Anterior cingulate cortex (tissue), 58 donors: ENCODE measurements at places on chromosomes 2 and 18.

DNA sequence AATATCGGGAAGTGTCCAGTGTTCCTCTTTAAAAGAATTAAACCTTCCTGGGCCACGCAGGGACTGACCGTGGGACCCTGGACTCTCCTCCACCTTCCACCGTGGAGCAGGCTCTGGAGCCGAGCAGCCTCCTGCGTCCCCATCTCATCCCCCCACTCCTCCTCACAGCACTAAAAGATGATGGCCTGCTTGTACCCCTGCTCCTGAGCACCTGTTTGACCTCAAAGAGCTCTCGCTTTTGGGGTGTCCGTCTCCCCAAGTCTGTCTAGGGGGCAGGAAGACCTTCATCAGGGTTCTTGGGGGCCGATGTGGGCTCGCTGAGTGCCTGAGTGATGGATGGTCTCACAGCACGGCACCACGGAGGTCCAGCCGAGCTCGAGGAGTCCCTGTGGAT lies 1.2 kb upstream of the SDC1 start:
- no peak for DNase-seq

GRCh38 chr2:46420945-46421344 lies 58.4 kb upstream of the TMEM247 start:
- DNase-seq = no peak

DNA sequence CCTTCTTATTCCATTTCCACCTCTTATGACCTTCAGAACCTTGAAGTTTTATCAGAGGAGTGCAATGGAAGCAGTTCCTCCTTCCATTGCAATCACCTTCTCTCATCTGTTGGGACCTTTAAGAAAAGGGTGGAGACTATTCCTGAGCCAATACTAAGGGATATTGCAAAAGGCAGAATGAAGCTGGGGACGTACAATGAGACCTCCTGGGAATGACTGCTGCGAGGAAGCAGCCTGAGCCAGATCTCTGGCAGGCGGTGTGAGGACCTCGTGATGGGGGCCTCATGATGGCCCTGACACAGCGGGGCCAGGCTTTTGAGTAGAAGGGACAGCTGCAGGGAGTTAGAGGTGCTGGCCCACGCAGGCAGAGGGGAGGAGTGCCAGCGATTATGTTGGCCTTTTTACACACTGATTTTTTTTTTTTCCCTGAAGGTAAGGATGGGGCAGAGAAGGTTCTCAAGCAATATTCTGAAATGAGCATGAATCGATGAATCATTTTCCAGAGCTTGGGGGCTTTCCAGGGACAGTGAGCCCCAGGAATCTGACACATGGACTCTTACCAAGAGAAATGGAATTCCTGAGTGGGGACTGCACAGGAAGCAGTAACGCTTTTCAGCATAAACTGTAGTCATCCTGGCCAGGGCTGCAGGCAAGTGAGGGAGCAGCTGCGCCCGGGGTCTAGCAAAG lies 40.0 kb upstream of the LAPTM4A start:
- no peak for DNase-seq

GRCh38 chr2:129203331-129203730 lies 776.1 kb upstream of the RAB6C start:
- no peak for DNase-seq

- DNase-seq = no peak
Measured at GRCh38 chr18:3037423-3037915, 24.5 kb upstream of the LPIN2 start.

GRCh38 chr2:43086451-43087221 lies 139.8 kb downstream of the ZFP36L2 start:
- DNase-seq = no peak

GRCh38 chr2:46383113-46383395 lies 85.8 kb downstream of the EPAS1 start:
- DNase-seq = no peak

DNA sequence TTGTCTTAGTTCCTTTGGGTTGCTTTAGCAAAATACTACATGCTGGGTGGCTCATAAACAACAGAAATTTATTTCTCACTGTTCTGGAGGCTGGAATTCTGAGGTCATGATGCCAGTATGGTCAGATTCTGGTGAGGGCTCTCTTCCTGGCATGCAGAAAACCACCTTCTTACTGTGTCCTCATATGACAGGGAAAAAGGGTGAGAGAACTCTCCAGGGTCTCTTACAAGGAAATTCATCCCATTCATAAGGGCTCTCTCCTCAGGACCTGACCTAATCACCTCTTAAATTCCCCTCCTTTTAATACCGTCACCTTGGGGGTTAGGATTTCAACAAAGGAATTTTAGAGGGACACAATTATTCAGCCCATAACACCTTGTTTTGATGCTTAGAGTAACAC lies 243.1 kb upstream of the TNP1 start:
- DNase-seq = no peak

- no peak for DNase-seq
Measured at GRCh38 chr2:150605664-150606063, 118.2 kb upstream of the RND3 start.

DNA sequence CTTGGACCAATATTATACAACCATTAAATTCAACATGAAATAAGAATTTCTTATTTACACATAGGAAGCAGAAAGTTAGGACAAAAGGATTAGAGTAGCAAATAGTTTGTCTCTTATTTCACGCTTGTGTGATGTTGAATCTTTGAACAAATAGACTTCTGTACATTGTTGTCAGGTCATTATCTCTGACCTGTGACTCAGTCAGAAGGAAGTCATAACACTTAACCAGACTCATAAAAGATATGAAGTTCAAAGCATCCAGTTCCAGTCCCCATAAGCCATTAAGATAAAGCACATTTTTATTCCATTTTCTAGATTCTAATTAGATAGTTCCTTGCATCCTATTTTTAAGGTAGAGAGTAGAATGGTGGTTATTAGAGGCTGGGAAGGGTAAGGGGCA lies 130.8 kb downstream of the UPP2 start:
- DNase-seq = no peak

DNA sequence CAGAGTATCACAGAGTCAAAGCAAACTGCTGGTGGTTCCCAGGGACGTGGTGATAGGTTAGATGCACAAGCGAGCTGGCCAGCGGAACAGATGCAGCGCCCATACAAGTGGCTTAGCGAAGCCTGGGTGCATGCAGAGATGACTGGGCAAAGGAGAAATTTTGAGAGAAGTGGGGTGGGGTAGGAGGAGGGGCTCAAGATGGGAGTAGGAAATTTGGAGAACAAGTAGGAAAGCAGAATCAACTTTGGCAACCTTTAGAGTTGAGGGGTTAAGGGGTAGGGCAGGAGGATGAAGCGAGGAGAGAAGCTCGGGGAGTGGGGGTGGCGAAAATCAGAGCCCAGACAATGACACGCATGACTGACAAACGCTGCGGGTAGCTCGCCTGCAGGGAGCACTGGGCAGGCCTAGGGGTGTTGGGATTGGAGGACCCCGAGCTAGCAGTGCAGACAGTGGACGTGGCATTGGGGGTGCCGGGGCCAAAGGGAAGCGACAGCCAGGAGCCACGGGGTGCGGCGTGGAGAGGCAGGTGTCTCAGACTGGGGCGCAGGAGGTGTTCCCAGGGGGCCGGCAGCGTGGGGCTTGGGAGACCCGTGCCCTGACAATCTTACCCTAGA lies 431 bp downstream of the FAM98A start:
- no peak for DNase-seq

- DNase-seq = no peak
Measured at GRCh38 chr18:68713796-68714195, 1.1 kb downstream of the TMX3 start.

DNA sequence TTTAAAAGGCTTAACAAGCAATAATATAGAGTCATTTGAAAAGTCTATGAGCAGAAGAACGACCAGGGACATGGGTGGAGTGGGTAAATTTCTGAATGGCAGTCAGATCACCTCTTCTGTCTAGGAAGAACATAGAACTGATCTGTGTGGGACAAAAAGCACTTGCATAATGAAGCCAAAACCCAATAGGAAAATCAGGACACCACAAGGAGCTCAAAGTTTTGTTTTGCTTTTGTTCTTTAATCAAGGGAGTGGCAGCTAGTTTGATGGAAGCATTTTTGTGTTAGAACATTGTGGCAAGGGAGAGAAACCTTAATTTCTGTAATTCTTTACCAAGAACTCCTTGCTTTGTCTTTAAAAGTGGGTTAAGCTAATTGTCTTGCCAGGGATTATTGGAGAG lies 240.2 kb upstream of the TANK start:
- no peak for DNase-seq

DNA sequence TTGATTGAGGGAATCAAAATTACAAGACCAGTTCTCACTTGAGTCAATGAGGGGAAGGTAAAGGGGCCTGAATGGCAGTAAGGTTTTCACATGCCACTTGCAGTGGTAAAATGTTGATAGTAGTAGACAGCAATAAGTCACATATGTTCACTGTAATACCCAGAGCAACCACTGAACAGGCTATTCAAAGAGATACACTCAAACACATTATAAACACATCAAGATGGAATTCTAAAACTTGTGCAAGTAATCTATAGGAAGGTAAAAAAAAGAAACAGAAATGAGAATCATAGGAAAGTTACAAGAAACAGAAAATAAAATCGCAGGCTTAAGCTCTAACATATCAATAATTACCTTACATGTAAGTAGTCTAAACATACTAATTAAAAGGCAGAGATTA lies 86.6 kb upstream of the AFF3 start:
- no peak for DNase-seq

- no peak for DNase-seq
Measured at GRCh38 chr18:58716060-58716756, 44.9 kb downstream of the MALT1 start.

- DNase-seq = no peak
Measured at GRCh38 chr2:58757971-58758370, 516.8 kb upstream of the FANCL start.

- DNase-seq = no peak
Measured at GRCh38 chr2:193818801-193819499, 1624.2 kb upstream of the TMEFF2 start.

DNA sequence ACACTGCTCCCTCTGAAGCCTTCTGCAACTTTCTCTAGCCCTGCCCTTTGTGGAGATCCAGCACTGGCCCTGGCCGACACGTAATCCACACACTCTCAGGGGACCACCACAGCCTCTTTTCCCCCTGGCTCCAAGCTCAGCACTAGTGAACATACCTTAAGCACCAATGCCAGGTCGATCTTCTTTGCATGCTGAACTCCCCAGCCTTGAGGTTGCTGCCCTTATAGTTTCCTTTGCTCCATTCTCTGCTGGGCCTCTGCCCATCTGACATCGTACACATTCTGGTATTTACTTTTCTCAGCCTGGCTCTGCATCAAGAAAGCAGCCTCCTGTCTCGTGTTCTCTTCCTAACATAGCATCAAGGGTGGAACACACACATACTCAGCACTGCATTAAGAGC lies 361.5 kb downstream of the LPIN1 start:
- DNase-seq = no peak

DNA sequence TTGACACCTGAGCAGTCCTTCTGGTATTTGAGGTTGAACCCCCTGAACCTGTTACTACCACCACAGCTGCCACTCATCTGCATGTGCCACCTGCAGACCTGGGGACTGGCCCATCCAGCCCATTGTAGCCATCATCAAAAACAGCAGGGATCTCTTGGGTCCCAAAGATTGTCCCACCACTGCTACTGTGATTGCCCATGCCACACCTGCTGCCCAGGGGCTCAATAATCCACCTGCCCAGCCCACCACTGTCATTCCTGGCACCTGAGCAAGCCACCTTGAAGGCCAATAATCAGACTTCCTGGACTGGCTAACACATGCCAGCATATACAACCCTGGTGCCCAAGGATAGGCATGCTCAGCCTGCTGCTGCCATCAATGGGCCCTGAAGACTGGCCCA lies 327.6 kb downstream of the CYRIA start:
- no peak for DNase-seq

DNA sequence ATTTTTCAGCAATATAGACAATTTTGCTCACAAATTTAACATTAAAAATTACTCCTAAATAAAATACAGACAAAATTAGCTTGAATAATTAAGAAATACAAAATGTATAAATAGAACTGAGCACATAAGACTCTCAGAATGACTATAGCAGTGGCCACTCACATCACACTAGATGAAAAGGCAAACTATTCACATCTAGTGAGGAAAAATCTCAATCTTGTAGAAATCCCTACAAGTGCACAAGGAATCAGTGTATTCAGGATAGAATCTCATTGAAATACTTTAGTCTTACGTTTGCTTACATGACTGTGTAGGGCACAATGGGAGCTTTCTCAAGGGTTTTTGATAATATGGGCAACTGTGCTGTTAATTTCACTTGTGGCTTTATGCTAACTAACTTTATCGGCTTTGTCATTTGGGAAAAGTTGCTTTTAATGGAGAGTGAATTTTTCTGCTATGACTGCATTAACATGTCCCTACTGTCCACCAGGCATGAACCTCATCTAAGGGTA lies 678.9 kb upstream of the LRRTM4 start:
- DNase-seq = no peak

- no peak for DNase-seq
Measured at GRCh38 chr18:55250768-55251173, 291.5 kb upstream of the CCDC68 start.

- DNase-seq = no peak
Measured at GRCh38 chr2:76713312-76713711, 808.9 kb downstream of the LRRTM4 start.

DNA sequence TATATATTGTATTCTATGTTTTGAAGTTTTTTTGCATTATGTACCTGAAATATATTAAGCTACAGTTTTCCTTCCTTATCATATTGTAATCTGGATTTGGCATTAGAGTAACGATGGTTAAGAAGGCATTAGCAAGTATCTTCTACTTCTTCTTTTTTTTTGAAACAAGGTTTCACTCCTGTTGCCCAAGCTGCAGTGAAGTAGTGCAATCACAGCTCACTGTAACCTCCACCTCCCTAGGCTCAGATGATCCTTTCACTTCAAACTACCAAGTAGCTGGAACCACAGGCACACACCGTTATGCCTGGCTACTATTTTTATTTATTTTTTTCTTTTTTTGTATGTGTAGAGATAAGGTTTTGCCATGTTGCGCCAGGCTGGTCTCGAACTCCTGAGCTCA lies 201.1 kb downstream of the ZNF804A start:
- no peak for DNase-seq

DNA sequence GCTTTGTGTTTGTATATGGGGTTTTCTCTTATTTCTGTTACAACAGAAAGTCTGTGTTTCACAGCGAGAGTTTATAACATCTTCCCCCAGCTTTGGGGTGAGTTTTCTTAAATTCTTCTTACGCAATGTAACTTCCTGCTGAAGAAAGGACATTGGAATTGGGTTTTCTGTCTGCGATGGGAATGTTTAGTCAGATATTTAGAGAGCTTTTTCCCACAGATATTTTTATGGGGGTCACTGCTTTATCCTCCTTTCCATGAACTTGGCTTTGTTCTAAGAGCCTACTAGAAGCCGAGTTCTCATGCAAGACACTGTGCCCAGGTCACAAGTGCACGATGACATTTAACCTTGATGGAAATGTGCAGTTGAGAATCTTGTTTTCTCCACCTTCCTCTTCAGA lies 22.1 kb downstream of the B3GNT2 start:
- no peak for DNase-seq

GRCh38 chr2:215354771-215355695 lies 43.2 kb downstream of the ATIC start:
- DNase-seq = no peak

DNA sequence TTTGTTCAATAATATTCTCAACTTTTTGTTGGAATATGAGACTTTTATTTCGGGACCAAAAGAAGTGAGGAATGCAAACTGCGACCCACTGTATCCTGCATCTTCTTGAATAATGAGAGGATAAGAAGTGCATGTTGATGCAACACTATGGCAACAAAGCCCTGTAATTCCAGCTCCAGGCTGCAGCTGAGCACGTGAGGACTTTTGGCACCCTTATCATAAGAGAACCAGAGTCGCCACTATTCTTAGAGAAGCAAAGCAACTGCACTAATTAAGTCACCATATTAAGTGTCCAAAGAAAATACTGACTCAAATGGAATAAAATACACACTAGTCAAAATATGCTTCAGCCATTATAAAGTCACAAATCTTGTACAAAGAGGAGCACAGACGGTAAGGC lies 65.8 kb downstream of the FAM210A start:
- no peak for DNase-seq
